ENCODE measurements at places on chromosomes 2 and 18.

DNA sequence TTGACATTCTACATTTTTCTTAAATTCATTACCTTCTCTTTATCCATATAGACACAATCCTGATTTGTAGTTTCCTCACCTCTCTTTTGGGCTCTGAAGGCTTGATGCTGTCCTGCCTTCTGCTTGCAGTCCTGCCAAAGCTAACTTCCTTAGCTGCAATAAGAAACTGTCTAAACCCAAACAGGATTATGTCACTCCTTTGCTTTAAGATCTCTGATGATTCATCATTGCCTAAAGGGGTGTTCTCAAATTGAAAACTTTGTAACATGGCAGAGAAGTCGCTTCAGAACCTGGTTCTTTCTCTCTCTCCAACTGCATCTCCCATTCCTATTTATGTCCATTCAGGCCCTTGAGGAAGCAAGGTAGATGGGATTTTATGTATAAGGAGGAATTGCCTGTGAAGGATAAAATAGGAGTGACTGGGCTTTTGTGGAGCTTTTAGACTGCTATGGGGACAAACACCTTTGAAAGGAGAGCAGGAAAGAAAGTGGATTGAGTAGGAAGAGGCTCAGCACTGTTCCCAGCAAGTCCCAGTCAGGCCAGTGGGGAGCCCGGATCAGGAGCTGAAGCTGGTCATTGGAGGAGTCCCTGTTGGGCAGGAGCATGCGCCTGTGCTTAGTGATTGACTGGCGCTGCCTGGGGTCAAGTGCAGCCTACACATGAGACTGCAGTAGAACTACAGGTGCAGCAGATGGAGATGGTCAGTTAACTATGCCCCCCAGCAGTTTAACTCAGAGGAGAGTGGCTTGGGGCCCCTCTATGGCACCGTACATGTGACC lies 390.6 kb downstream of the CTNNA2 start:
- no peak for DNase-seq

DNA sequence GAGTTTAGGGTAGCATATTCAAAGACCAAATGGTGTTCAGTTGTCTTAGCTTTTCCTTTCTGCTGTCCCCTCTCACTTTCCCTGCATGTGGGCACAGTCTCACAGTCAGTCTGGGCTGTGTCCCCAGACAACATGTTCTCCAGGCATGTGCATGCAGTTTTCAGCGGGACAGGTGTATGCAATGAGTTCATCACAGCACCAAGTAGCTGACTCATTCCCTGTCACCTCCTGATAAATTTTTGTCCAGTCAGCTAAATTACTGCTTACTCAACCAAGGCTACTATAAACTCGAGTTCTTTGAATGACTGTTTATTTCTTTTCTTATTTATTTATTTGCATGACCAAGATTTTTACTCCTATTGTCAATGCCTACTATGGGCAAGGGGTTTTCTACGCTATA lies 148.8 kb upstream of the CDH19 start:
- DNase-seq, result no peak

DNA sequence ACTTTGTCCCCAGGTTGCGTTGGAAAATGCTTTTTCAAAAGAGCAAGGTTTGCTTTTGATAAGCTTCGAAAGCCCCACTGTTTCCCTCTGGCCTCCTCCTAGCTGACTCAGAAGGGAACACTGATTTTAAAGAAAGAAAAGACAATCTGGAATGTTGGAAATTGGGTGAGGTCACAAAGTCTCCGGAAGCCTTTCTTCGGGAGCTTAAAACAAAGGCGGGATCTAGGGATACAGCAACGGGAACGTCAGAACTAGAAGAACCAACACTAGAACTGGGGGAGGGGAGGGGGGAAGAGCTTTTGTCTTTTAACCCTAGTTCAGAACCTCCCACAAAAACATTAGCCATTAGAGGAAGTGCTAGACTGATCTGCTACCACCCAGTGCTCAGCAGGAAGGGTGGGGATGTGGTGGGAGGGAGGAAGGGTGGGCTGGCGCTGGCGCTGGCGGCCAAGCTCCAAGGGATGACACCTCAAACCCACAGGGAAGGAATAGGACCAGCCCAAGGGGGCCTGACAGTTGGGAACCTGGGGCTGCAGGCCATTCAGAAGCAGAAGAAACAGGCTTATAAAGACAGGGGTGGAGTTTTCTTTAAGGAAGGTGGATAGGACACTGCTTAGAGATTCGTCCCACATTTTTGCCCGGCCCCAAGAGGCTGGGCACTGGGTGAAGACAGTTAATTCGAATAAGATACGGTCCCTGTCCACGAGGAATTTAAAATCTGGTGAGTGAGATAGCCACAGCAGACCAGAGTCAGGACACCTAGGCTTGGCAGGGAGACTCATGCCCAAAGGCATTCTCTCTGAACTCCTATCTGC lies 1.7 kb downstream of the TMSB10 start:
- DNase-seq, result peak; percentile 35

DNA sequence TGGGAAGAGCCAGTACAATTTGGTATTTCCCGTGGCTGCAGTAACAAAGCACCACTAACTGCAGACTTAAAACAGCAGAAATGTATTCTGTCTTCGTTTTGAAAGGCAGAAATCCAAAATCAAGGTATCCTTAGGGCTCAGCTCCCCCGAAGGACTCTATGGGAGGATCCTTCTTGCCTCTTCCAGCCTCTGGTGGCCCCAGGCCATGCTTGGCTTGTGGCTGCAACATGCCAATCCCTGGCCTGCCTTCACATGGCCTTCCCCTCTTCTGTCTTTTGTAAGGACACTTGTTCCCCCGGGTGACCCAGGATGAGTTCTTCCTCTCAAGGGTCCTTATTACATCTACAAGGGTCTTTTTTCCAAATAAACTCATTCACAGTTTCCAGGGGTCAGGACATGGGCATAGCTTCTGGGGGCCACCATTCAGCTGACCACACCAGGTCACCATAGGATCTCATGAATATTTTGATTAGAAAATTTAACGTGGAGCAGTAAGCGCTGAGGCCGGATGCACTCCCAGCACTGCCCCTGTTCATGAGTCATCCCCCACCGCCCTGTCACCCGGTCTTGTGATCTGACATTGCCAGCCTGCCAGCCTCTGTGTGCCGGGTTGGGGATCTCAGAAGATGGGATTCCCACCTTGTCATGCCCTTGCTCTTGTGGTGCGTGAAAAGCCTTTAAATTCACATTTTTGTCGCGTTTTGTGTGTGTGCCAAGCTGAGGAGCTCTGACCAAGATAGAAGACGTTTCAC lies 61.2 kb upstream of the B3GNT7 start:
- DNase-seq, result no peak

GRCh38 chr2:26086155-26086637 lies 52.3 kb downstream of the RAB10 start:
- peak; percentile 21 for DNase-seq

Data from stimulated activated CD4-positive, alpha-beta T cell treated with anti-CD3 and anti-CD28 coated beads, Interleukin-4, amount 100 ng/mL, for 24 hours (primary cell).